ENCODE measurements at places on chromosomes 3 and 15.
A peak's percentile ranks its signal among the peaks of the same experiment; 100 is the strongest.

- no peak for DNase-seq
Measured at GRCh38 chr3:87307805-87308204, 31.4 kb upstream of the POU1F1 start.

DNA sequence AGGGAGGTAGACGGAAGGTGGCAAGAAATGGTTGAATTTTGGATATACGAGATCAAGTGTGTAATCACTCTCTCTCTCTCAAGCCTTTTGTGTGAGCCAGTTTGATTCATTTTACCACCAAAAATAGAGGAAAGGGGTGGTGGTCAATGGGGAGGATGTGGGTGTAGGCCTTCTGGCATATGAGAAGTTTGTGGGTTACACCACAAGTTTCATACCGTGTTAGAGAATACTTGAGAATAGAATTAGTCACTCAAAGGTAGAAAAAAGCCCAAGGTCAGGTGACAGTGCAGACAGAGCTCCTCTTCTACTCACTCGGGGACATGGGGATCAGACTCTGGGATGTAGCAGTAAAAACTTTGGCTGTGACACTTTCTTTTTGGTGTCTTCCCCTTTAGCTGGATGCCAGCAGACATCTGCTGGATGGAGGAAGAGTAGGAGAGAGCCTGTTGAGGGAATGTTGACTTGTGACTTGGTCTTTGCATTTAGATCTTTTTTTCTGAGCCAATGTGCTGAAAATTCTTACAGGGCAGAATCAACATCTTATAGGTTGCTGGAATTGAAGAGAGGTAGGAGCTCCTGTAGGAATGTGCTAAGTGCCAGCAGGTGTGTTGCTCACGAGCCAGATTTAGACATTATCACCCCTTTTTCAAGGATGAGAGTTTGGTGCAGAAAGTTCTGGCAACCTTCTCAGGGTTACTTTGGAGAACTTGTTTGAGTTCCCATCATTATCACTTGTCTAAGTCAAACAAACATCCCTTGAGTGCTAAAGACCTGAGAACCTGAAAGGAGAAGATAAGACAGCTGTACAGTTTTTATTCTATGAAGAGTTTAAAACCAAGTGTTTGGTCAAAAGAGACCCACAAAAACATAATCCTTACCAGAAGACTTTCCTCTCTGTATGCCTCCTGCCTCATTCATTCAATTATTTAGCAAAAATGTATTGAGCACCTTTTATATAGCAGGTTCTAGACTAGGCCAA, 43.9 kb upstream of the RYK start:
- peak; percentile 57 for DNase-seq

DNA sequence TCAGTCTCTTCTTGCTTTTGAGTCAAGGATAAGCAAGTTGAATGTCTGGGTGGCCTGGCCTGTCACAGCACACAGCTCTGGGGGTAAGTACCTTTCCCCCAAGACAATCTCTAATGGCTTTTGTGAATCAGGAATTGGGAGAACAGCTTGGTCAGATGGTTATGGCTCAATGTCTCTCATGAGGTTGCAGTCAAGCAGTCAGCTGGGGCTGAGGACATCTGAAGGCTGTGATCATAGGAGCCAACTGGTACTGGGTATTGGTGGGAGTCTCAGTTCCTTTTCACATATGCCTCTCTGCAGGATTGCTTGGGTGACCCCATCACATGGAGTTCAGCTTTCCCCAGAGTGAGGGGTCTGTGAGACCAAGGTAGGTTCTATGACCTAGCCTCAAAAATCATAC, 33.0 kb upstream of the TMEM158 start:
- DNase-seq = no peak

DNA sequence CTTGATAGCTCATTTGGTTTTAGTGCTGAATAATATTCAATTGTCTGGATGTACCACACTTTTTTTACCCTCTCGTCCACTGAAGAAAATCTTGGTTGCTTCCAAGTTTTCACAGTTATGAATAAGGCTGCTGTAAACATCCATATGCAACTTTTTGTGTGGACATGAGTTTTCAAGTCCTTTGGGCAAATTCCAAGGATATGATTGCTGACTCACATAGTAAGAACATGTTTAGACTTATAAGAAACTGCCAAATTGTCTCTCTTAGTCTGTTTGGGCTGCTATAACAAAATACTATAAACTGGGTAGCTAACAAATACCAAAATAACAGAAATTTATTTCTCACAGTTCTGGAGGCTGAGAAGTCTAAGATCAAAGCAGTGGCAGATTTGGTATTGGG, 59.5 kb upstream of the TNFSF10 start:
- DNase-seq = no peak

DNA sequence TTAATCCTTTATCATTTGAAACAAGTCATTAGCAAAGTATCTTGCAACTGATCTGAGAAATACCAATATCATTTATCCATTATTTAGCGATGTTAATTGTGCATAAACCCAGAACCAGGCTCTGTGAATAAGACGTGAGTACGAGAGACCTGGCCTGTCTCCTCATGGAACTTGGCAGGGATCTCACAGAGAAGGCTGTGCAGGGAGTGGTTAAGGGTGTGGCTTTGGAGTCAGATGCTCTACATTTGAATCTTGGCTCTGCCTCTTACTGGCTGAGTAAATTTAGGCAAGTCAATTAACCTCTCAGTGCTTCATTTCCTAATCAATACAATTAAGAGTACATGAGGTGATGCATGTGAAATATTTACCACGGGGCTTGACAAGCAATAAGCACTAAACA, 39.9 kb upstream of the TBL1XR1 start:
- no peak for DNase-seq

GRCh38 chr3:15290736-15291135, 41.6 kb downstream of the SH3BP5 start:
- DNase-seq = no peak

- DNase-seq = no peak
Measured at GRCh38 chr15:87638554-87639083, 617.9 kb downstream of the NTRK3 start.

- no peak for DNase-seq
Measured at GRCh38 chr15:29670266-29670665, 152.0 kb downstream of the TJP1 start.

DNA sequence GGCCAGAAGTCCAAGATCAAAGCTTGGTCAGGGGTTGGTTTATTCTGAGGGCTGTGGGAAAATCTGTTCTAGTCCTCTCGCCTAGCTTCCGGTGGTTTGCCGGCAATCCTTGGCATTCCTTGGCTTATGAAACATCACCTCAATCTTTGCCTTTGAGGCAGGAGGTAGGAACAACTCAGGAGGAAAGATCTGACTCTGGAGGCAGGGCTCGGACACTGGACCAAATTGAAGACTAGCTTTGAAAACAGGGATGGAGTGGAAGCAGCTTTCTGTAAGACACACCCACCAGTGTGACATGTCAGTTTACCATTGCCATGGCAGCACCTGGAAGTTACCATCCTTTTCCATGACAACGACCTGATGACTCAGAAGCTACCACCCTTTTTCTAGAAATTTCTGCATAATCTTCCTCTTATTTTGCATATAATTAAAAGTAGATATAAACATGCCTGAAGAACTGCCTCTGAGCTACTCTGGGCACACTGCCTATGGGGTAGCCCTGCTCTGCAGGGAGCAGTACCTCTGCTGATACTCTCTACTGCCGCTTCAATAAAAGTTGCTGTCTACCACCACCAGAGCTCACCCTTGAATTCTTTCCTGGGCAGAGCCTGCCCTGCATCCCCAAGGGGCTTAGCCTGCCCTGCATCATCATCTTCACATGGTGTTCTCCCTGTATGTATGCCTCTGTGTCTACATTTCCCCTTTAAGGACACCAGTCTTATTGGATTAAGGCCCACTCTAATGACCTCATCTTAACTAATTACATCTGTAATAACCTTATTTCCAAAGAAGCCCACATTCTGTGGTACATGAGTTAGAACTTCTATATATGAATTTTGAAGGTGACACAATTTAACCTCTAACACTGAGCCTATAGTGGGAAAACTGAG, 38.3 kb upstream of the TM4SF4 start:
- DNase-seq = no peak

Measured in stimulated activated CD4-positive, alpha-beta T cell treated with anti-CD3 and anti-CD28 coated beads, Interleukin-2, amount 100 ng/mL, for 24 hours (primary cell).